T-helper 17 cell (primary cell): ENCODE measurements at places on chromosomes 7 and 10. TPM values are rescaled to one million over a fixed set of nuclear protein-coding genes. Genes with fewer than 3 reads are reported as not detected.
A peak's percentile ranks its signal among the peaks of the same experiment; 100 is the strongest.

DNA sequence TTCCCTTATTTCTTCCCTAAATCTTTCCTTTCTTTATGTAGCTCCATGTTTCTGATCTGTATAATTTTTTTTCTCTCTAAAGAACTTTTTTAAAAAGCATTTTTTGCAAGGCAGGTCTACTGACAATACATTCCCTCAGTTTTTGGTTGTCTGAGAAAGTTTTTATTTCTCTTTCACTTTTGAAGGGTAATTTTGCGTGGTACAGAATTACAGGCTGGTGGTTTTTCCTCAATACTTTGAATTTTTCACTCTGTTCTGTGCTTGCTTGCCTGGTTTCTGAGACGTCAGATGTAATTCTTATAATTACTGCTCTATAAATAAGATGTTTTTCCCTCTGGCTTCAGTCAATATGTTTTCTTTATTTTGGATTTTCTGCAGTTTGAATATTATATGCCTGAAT, 205.4 kb upstream of the VSTM2A start:
- no peak for DNase-seq
- no peak overlapping the region for H3K27ac ChIP-seq
- no peaks in the 10 kb centered on the region for H3K4me1 ChIP-seq
- H3K27me3 ChIP-seq = no peaks in the 10 kb centered on the region
- no peaks in the 10 kb centered on the region for H3K36me3 ChIP-seq

Gene DGKB
- total RNA-seq = not detected

Gene PLXDC2
- total RNA-seq = 11.8 TPM

GRCh38 chr7:112763996-112764395, 26.2 kb downstream of the TMEM168 start:
- H3K4me3 ChIP-seq = no peak overlapping the region
- H3K27me3 ChIP-seq = no peaks in the 10 kb centered on the region
- H3K36me3 ChIP-seq = peaks cover 3% of the 10 kb centered on the region
- DNase-seq = no peak
- peak overlapping the region; percentile 57 for H3K27ac ChIP-seq
- peaks cover 4% of the 10 kb centered on the region for H3K4me1 ChIP-seq

DNA sequence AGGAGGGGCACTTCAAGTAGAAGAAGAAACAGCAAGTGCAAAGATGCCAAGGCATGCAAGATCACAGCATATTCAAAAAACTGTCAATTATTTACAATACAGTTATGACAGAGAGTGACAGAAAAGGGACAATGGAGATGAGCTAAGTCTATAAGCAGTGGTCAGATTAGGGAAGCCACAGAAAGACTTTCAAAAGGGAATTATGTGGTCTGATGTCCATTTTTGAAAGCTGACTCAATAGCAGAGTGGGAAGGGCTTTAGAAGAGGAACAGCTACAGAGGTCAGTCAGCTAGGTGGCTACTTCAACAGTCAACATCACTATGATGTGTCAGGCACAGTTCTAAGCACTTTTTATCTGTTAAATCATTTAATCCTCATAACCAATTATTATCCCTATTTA, 45.2 kb upstream of the SPOCK2 start:
- no peaks in the 10 kb centered on the region for H3K27me3 ChIP-seq
- H3K4me1 ChIP-seq = peaks cover 26% of the 10 kb centered on the region
- no peaks in the 10 kb centered on the region for H3K36me3 ChIP-seq
- no peak overlapping the region for H3K4me3 ChIP-seq
- DNase-seq = no peak
- H3K27ac ChIP-seq = peak overlapping the region; percentile 87

Gene VGF
- total RNA-seq = not detected

- no peaks in the 10 kb centered on the region for H3K36me3 ChIP-seq
- H3K4me3 ChIP-seq = no peak overlapping the region
- DNase-seq = no peak
These were observed 78.9 kb downstream of the MTPN start for GRCh38 chr7:135898226-135898625.

- H3K27me3 ChIP-seq = peaks cover 36% of the 10 kb centered on the region
- peak overlapping the region; percentile 43 for H3K27ac ChIP-seq
- H3K4me3 ChIP-seq = no peak overlapping the region
- peaks cover 2% of the 10 kb centered on the region for H3K36me3 ChIP-seq
These were observed 26.6 kb downstream of the DIP2C start for GRCh38 chr10:662686-663465.

- H3K36me3 ChIP-seq = peaks cover 2% of the 10 kb centered on the region
- no peak overlapping the region for H3K27ac ChIP-seq
- DNase-seq = no peak
- H3K27me3 ChIP-seq = no peaks in the 10 kb centered on the region
- H3K4me3 ChIP-seq = no peak overlapping the region
These were observed 246.8 kb downstream of the ELMO1 start for GRCh38 chr7:37201876-37202198.

DNA sequence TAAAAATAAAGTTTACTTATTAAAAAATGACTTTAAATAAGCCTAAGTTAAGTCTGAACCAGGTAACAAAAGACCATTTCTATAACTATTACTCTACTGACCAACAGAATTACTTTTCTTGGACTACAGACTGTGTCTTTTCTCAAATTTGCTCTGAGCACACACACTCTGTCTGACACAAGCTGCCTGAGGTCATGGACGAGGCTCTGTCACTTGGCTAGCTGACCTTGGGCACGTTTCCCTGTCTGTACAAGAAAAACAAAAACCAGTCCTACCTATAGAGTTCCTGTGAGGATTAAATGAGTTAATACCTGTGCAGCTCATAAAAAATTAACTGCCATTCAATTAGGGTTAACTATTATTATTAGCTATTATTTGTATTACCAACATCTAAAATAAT, 22.9 kb downstream of the ATE1 start:
- H3K36me3 ChIP-seq = peaks cover 2% of the 10 kb centered on the region
- no peaks in the 10 kb centered on the region for H3K27me3 ChIP-seq
- no peak for DNase-seq
- no peak overlapping the region for H3K27ac ChIP-seq
- peaks cover 4% of the 10 kb centered on the region for H3K4me1 ChIP-seq
- no peak overlapping the region for H3K4me3 ChIP-seq

- peaks cover 37% of the 10 kb centered on the region for H3K4me1 ChIP-seq
- H3K27me3 ChIP-seq = no peaks in the 10 kb centered on the region
- peak; percentile 38 for DNase-seq
- no peaks in the 10 kb centered on the region for H3K36me3 ChIP-seq
- peak overlapping the region; percentile 54 for H3K27ac ChIP-seq
- H3K4me3 ChIP-seq = peak overlapping the region; percentile 25
These were observed 11.3 kb downstream of the C10orf105 start for GRCh38 chr10:71708301-71708703.

DNA sequence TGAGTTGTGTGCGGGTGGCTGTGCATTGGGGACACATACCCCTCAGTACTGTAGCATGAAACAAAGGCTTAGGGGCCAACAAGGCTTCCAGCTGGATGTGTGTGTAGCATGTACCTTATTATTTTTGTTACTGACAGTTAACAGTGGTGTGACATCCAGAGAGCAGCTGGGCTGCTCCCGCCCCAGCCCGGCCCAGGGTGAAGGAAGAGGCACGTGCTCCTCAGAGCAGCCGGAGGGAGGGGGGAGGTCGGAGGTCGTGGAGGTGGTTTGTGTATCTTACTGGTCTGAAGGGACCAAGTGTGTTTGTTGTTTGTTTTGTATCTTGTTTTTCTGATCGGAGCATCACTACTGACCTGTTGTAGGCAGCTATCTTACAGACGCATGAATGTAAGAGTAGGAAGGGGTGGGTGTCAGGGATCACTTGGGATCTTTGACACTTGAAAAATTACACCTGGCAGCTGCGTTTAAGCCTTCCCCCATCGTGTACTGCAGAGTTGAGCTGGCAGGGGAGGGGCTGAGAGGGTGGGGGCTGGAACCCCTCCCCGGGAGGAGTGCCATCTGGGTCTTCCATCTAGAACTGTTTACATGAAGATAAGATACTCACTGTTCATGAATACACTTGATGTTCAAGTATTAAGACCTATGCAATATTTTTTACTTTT, 1.8 kb downstream of the DDIT4 start:
- H3K4me3 ChIP-seq = peak overlapping the region; percentile 98
- H3K36me3 ChIP-seq = peaks cover 12% of the 10 kb centered on the region
- DNase-seq = no peak
- H3K27me3 ChIP-seq = no peaks in the 10 kb centered on the region
- peak overlapping the region; percentile 97 for H3K27ac ChIP-seq

Gene GTF2I
- 141 TPM for total RNA-seq

GRCh38 chr7:129550693-129551360, 48.5 kb downstream of the SMKR1 start:
- H3K4me3 ChIP-seq = no peak overlapping the region
- H3K27me3 ChIP-seq = peaks cover 5% of the 10 kb centered on the region
- H3K27ac ChIP-seq = no peak overlapping the region
- DNase-seq = no peak
- peaks cover 5% of the 10 kb centered on the region for H3K4me1 ChIP-seq
- no peaks in the 10 kb centered on the region for H3K36me3 ChIP-seq

Gene C10orf71
- not detected for total RNA-seq

Gene SLC37A3
- 23.8 TPM for total RNA-seq

Gene SORCS1
- total RNA-seq = not detected

- H3K27me3 ChIP-seq = peaks cover 5% of the 10 kb centered on the region
- no peaks in the 10 kb centered on the region for H3K36me3 ChIP-seq
- no peak for DNase-seq
- no peak overlapping the region for H3K27ac ChIP-seq
These were observed 45.5 kb upstream of the CYTH3 start for GRCh38 chr7:6317797-6318438.

DNA sequence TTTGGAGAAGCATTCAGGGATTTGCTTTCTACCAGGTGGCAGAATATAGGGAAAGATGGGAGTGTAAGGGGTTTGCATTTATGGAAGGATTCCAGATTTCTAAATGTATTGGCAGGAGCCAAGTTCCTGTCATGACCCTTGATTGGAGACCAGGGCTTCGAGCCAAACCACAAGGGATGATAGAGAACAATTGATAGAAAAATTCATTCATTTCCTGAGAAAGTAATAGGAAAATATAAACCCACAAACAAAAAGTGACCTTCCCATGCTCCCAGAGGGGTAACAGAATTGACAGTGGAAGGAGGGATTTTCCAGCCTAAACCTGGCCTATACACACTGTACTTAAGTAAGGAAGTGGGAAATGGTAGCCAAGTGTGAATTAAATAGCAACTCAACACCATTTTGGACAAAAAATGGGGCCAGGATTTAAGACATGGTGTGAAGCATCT, 22.4 kb upstream of the IFIT2 start:
- H3K4me1 ChIP-seq = no peaks in the 10 kb centered on the region
- H3K4me3 ChIP-seq = no peak overlapping the region
- peaks cover 20% of the 10 kb centered on the region for H3K27me3 ChIP-seq
- H3K36me3 ChIP-seq = peaks cover 2% of the 10 kb centered on the region
- no peak for DNase-seq

Gene SPDYE2
- 0.21 TPM for total RNA-seq

DNA sequence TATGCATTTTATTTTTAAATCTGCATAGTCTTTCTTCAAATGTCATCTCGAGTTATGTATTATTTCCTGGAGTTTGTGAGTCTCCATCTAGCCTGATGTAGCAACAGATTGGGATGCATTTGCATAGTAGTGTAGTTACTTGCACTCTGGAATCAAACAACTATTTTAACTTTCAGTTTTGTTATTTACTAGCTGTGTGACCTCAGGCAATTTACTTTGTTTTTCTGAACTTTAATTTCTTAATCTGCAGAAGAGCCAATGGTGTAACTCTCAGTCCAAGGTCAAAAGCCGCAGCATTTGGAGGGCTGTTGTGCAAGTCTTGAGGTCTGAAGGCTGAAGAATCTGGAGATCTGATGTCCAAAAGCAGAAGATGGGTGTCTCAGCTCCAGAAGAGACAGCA, 175.8 kb upstream of the SORCS1 start:
- H3K4me3 ChIP-seq = no peak overlapping the region
- H3K27me3 ChIP-seq = no peaks in the 10 kb centered on the region
- no peaks in the 10 kb centered on the region for H3K36me3 ChIP-seq

DNA sequence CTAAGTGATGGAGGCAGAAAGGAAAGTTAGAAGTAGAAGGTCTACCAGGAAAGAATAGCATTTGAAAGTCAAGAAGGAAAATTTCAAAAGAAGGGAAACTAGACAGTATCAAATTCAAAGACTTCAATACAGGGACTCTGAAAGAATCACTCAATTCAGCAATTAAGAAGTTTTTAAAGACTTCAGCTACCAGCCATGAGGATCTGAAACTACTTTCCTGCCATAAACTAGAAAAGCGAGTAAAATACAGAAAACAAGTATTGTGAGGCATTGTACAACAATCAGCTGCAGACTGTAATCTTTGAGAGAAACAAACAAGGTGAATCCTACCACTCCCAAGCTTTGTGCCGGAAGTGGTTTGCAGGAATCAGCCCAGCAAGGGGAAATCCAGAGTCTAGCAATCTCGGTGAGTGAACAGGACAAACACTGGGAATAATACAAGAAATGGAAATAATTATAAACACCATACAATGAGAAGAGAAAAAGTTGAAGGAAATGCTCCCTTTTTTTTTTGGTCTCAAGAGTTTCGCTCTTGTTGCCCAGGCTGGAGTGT, 62.4 kb downstream of the ARHGAP12 start:
- H3K27ac ChIP-seq = no peak overlapping the region
- H3K36me3 ChIP-seq = peaks cover 5% of the 10 kb centered on the region
- H3K27me3 ChIP-seq = no peaks in the 10 kb centered on the region
- H3K4me3 ChIP-seq = no peak overlapping the region

- no peaks in the 10 kb centered on the region for H3K4me1 ChIP-seq
- DNase-seq = no peak
- H3K27me3 ChIP-seq = peaks cover 31% of the 10 kb centered on the region
- no peak overlapping the region for H3K4me3 ChIP-seq
- peaks cover 5% of the 10 kb centered on the region for H3K36me3 ChIP-seq
- H3K27ac ChIP-seq = no peak overlapping the region
These were observed 48.5 kb downstream of the MYL10 start for GRCh38 chr7:101580596-101580995.

DNA sequence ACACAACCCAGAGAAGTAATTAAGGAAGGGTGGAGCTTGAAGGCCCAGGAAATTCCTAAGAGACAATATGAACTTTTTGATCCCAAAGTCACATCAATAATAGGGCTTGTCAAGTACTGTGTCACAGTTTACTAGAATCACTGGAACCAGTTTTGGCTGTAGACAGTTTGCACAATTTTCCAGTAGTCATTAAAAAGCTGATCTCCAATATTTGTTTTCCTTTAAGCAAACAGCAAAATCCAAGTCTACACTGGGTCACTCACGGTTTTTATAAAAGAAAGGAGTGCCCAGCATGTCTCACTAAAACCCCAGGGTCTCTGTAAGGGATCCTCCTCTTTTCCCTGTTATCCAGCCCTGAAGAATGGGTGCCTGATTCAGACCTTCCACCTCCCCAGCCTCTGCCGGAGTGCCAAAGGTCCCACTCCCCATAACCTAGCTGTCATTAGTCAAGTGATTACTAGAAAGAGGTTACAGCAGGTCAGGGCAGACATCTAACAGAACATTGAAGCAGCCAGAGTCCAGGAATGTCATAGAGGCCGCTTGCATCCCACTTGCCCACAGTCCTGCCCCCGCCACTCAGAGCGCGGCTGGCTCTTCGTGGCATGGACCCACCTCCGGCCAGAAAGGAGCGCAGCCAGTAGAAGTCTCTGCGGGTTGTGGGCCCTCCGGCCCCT, 552 bp downstream of the SLC25A16 start:
- H3K36me3 ChIP-seq = no peaks in the 10 kb centered on the region
- H3K27me3 ChIP-seq = no peaks in the 10 kb centered on the region
- no peak for DNase-seq
- H3K4me1 ChIP-seq = peaks cover 12% of the 10 kb centered on the region
- H3K27ac ChIP-seq = peak overlapping the region; percentile 93
